ENCODE measurements at places on chromosomes 3 and 15.

GRCh38 chr3:126811530-126811929 lies 107.5 kb downstream of the CHCHD6 start:
- DNase-seq = no peak

GRCh38 chr3:35522450-35522849 lies 116.9 kb upstream of the ARPP21 start:
- DNase-seq = no peak

- no peak for DNase-seq
These were observed 250.4 kb downstream of the TJP1 start for GRCh38 chr15:29571792-29572431.

GRCh38 chr3:129382366-129382765 lies 46.1 kb downstream of the EFCAB12 start:
- DNase-seq = no peak

DNA sequence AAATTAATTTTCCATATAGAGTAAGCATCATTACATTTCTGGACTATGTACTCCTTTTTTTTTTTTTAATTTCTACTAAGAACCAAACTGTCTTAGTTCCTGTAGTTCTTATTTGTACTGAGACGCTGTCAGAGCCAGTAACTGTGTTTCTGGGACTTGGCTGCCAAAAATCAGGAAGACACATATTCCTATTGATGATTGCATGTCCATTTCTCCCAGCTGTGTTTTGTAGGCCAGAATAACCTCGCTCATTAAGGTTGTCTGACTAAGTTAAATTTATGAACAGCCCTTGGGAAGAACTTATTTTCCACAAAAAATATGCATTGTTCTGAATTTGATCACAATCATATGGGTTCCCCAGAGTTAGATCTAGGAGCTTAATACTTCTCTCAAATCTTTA lies 29.5 kb downstream of the PLSCR5 start:
- no peak for DNase-seq

- DNase-seq = no peak
These were observed 296.7 kb downstream of the PLCL2 start for GRCh38 chr3:17181413-17181907.

DNA sequence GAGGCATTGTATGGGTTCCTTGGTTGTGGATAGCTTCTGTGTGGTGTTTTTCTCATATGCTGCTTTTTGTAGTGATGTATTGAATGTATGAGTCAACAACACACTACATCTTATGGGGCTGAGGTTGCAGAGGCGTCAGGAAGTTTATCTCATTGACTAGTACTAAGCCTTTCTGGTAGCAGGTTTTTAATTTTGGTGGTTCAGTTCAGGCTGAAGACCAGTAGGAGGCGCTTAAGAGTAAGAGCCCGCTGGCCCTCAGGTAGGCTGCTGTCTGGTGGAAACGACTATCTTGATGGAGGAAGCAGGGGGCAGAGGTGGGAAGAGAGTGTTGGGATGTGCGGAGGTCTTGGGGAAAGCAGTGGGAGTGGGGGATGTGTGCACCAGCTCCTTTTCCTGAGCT lies 62.4 kb downstream of the RTP4 start:
- no peak for DNase-seq

DNA sequence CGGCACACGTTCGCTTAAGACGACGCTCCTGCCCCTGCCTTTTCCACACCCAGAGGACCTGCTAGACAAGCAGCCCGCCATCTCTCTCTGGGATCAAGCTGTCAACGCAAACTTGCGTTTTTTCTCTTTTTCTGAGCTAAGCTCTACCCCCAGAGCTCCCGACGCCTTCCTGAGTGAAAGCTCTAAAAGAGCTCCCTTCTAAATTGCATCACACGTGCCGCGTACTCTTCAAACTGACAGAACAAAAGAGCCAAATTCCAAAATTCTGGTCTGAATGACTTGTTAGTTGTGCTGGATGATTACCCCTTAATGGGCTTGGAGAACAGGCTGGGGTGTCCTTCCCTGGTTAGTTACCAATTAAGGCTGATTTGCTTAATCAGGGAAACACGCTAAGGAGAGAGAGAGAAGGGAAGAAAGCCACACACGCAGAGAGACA lies 81.2 kb downstream of the MDFIC2 start:
- DNase-seq = no peak

GRCh38 chr3:41239587-41239986 lies 40.3 kb downstream of the CTNNB1 start:
- DNase-seq = no peak

DNA sequence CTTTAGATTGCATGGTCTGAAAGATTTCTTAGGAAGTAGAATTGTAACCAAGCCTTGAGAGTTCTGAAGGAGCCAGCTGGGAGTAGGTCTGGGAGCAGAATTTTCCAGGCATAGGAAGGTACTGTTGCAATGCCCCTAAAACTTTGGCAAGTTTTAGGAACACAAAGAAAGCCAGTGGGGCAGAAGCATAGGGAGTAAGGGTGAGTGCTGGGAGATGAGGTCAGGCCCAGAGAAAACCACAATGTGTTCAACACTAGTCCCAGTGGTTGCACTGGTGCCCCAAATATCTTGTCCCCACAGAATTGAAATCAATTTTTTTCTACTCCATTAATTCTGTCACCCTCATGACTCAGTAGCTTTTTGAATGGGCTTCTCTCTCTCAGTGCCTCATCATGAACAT lies 120.7 kb upstream of the GALNT15 start:
- no peak for DNase-seq

DNA sequence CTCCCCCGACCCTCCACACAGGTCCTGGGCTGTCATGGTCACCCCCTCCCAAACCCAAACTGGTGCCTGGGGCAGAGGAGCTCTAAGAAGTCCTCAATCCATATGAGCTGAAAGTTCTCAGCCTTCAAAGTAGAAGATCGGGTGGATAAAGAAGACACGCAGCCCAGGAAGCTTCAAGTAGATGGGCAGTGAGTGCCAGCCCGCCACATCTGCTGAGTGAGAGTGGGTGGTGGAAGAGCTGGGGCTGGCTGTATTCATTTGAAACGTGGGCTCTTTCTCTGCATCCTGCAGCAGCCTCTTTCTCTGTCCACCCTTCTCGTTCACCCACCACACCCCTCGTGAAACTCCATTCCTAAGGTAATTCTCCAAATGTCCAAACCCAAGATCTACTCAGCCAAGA lies 363.8 kb upstream of the ICE2 start:
- DNase-seq = no peak

DNA sequence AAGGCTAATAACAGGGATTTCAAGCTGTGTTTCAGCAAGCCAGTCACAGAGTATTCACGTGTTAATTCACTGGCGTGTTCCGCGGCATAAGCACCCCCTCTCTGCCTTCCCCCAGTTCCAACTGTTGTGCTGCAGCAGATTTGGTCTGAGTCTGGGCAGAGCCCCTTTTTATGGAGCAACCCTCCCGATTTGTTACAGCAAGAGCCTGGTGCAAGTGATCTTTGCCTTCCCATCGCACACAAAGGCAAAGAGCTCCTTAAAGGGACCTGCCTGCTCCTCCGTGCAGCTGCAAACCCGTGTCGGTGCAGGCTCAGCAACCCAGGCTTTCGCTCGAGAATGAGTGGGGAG lies 170.5 kb downstream of the KCNAB1 start:
- no peak for DNase-seq

- no peak for DNase-seq
These were observed 748.7 kb upstream of the CFAP20DC start for GRCh38 chr3:59798372-59799086.

- no peak for DNase-seq
These were observed 135.5 kb downstream of the STT3B start for GRCh38 chr3:31668242-31668641.

DNA sequence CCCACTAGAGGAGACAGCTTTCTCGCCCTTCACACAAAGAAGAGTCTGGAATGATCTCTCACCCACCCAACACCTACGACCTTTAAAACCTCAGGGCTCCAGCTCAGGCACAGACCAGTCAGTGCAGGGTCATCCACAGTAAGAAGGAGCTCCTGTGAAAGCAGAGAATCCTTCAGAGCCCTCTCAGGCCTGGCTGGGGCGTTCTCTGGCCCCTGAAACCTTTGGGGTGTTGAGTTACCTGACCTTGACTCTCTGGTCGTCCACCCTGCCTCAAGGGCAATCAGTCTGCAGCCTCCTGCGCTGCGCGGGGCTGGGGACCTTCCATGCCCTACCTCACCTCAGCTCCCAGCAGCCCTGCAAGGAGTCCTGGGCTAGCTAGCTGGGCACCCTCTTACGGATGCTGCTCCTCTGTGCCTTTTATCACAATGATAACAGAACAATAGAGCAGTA lies 106.2 kb downstream of the ADCY5 start:
- peak; percentile 57 for DNase-seq

GRCh38 chr15:57281321-57281720 lies 95.0 kb upstream of the CGNL1 start:
- no peak for DNase-seq

GRCh38 chr15:81088470-81089013 lies 45.5 kb upstream of the CFAP161 start:
- no peak for DNase-seq

- DNase-seq = no peak
These were observed 753.3 kb upstream of the ROBO1 start for GRCh38 chr3:80521081-80521480.

- peak; percentile 60 for DNase-seq
These were observed 20.3 kb downstream of the GYG1 start for GRCh38 chr3:149011676-149012075.

DNA sequence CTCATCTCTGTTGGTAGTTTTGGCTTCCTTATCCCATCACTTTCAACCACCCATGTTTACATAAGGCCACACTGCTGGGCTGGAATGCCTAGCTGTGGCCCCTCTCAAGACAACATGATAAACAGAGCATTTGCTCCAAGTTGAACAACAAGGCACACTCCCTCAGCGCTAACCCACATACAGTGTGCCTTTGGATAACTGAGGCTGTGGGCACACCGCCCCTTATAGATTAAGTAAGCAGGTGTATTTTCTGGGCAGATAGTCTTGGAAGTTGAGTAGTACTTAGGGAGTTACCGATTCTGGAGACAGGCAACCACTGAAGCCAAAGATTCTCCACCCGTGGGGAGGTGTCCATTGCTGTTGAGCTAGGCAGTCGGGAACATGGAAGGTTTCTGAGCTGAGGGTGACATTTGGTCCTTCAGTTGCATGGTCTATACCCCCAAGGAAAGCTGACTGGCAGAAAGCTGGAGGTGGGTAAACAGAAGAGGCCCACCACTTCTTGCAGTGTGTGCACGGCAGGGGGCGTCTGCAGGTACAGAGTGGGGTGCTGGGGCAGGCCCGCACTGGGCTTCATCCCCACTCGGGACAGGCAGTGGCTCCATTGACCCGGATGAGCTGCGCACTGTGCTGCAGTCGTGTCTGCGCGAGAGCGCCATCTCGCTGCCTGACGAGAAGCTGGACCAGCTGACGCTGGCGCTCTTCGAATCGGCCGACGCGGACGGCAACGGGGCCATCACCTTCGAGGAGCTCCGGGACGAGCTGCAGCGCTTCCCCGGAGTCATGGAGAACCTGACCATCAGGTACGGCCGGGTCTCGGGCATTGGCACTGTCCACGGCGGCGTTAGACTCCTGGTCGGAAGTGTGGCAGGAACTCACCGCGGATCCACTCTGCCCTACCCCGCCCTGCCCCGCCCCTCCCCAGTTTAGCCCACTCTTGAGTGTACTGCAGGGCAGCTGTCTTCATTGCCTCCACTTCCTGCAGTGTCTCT lies 16.8 kb downstream of the NOX5 start:
- DNase-seq = peak; percentile 71

GRCh38 chr3:73255609-73256029 lies 194.2 kb downstream of the EBLN2 start:
- DNase-seq = no peak

- DNase-seq = no peak
These were observed 61.3 kb downstream of the ZDHHC19 start for GRCh38 chr3:196149831-196150301.

- DNase-seq = no peak
These were observed 99.3 kb downstream of the LRRK1 start for GRCh38 chr15:101018450-101018849.

DNA sequence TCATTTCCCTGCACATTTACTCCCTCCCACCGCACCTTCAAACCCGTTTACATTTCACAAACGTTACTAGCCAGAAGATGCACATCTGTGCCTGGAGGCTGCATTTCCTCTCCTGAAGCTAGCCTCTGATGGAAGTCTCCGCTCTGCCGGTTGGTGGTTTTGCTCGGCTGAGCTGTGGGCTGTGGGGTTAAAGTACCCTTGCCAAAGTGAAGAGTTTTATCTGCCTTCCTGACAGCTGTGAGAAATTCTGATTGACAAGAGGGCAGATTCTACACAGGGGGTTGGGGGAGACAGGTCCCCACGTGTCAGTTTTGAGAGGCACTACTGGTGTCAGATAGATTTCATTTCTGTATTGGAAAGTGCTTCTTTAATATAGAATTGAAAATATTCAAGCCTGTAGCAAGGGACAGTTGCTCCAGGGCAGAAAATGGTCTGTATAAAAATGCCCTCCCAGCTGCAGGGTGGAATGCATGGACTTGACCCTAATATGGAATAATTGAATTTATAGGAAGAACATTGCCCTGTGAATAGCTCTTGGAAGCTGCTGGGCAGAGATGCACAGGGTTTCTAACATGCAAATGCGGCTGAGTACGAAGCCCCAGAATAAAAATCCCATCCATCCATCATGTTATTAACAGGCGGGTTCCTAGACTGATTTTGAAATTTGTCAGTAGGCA lies 201.1 kb upstream of the RGMA start:
- no peak for DNase-seq

- DNase-seq = no peak
These were observed 62.5 kb downstream of the CDAN1 start for GRCh38 chr15:42674472-42674871.

GRCh38 chr3:10552631-10552943 lies 47.2 kb upstream of the ATP2B2 start:
- no peak for DNase-seq
